ENCODE measurements at places on chromosomes 3 and 15.

GRCh38 chr15:62275831-62276230 lies 110.7 kb upstream of the C2CD4B start:
- DNase-seq: no peak

DNA sequence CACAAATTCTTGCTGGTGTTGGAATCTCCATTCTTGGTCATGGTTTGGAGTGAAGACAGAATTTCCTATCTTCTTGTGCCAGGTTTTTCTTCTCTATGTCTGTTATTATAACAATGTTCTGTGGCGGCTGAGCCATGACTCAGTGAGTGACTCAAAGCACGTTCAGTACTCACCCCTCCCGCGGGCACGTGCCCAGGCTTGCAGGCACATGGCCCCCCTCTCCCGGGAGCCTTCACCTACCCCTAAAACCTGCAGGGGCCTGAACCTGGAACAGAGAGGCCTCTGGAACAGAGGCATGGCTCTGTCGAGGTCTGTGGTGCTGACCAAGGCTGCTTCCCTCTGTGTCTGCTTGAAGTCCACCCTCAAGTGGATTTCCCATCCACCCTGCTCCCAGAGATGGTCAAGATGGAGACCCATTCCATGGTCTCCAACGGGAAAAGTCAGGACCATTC lies 27.6 kb downstream of the PLXNB1 start:
- no peak for DNase-seq

GRCh38 chr3:177250151-177250550 lies 52.9 kb upstream of the TBL1XR1 start:
- peak; percentile 34 for DNase-seq

GRCh38 chr15:101613130-101614000 lies 38.8 kb downstream of the TM2D3 start:
- DNase-seq: no peak

DNA sequence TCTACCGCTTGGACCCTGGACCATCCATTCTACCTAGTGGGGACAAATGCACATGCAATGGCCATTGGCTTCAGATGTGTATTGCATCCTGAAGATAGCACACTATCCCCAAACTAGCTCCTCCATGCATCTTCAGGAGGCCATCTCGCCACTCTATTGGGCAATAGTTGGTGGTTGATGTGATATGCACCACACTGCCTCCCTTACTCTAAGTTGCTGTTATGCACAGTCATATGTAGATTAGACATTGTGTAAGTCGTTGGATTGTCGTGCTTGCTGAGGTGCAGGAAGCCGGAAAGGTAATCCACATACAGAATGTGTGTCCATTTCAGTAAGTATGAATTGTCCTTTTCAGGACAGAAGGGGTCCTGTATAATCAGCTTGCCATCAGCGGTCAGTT lies 26.7 kb upstream of the PLA2G4D start:
- DNase-seq: no peak

DNA sequence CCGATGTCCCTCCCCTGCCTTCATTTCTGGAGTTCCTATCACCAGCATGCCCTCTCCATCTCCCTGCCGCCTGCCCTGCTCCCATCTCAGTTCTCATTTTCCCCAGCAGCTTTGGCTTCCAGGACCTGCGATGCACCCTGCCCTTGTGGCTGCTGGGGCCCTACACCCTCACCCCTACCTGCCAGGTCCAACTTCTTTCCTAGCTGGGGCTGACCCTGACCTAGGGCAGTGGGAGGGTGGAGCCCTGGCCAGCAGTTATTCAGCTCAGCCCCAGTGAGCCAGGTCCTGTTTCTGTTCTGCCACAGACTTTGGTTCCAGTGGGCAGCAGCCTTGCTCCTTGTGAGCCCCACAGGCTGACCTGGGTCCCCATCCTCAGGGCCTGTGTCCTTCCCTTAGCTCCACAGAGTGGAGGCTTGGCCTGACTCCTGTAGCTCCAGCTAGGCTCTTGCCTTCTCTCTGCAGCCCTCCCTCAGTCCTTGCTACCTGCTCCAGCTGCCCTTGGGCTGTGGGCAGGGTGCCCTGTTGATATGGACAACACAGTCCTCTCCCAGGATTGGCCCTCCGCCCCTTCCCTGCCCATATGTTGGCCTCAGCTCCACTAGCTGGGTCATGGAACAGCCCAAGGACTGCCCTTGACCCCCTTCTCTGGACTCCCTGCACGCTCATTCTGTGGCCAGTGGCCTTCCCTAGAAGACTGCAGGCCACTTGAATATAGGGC lies 34.7 kb upstream of the PDE8A start:
- DNase-seq: no peak

GRCh38 chr15:77386626-77387025 lies 33.3 kb downstream of the PEAK1 start:
- no peak for DNase-seq

- no peak for DNase-seq
These were observed 427.1 kb downstream of the SHQ1 start for GRCh38 chr3:72421126-72421525.

DNA sequence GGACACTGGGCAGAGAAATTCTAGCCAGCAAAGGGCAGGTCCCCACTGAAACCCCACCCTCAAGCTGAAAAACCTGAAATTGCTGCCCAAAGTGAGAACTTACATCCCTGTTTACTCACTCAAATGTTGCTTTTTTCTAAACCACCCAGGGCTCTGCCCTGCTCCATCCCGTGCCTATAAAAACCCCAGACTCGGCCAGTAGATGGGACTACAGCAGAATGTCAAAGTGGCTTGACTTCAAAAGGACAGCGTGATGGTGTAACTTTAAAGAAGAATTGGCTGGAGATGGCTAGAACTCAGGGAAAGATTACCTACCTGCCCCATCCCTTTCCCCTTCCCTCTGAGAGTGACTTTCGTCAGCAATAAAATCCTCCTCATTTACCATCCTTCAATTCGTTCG lies 246.9 kb downstream of the PYDC2 start:
- DNase-seq: no peak

GRCh38 chr3:308597-309321 lies 112.2 kb downstream of the CHL1 start:
- peak; percentile 31 for DNase-seq

- DNase-seq: no peak
These were observed 327.9 kb upstream of the EPHA3 start for GRCh38 chr3:88779482-88779881.

DNA sequence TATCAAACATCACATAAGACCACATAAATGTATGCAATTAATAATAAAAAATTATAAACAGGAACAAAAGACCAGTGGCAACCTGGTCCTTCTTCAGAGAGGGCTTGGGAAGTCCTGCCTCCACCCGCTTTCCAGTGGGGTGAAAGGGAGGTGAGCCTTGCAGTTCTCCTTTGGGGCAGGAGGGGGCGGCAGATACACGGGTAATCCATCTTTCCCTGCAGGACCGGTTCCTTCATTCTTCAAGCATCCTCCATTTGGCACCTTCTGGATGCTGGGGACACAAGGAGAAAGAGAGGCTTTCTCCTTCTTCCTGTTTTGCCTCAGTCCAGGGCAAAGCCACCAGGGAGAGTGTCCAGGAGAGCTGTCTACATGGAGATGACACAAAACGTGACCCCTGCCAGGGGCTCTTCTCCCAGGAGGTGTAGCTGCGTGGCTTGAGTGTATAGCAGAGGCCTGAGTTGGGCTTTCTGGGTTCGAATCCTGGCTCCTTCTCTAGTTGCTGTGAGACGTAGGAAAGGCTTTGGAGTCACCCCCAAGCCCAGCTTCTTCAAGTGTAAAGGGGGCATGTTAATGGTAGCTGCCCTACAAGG lies 23.2 kb downstream of the RPLP1 start:
- peak; percentile 83 for DNase-seq

Data from GM23338 (cell line).